ENCODE measurements at places on chromosomes 7 and 10. TPM values are rescaled to one million over a fixed set of nuclear protein-coding genes. Genes with fewer than 3 reads are reported as not detected.
A peak's percentile ranks its signal among the peaks of the same experiment; 100 is the strongest.

- no peak overlapping the region for H3K27ac ChIP-seq
- H3K4me3 ChIP-seq = no peak overlapping the region
- H3K27me3 ChIP-seq = no peaks in the 10 kb centered on the region
- H3K4me1 ChIP-seq = peaks cover 4% of the 10 kb centered on the region
These were observed 82.5 kb upstream of the CREB5 start for GRCh38 chr7:28329661-28330363.

DNA sequence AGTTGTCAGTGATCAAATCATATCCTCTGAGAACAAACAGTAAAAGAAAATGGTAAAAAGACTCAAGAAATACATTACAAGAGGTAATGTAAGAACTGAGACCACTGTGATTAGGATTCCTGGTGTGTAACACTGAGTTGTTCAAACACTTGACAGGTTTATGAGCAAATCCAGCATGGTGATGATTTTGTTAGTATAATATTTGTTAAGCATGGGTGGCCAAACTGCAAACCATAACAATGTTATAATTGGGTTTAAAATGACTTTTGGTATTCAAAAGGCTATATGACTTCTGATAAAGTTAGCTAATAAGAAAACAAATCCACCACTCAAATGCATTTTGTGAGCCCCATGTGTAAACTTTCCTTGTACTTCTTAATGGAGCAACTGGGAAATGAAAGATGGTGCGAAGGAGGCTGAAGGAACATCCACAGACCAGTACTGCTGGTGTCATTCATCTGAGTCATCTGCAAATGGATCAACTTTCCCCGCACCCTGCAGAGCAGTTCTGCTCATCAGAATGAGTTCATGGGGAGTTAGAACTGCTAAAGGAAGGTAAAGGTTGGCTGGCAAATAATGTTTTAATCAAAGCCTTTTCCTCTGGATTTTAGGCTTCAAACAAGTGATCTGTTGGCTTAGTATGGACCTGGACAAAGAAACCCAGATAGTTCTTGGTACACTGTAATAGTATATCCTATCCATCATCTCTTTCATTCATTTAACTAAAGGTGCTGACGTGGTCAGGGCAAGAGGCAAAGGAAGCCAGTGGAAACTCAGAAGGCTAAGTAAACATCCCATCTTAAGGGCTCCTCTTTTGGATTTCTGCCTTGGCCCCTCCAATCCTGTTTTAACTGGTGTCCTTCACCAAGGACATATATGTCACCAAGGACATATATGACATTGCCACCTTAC, 45.0 kb downstream of the AFAP1L2 start:
- no peaks in the 10 kb centered on the region for H3K36me3 ChIP-seq
- DNase-seq = no peak
- H3K27me3 ChIP-seq = no peaks in the 10 kb centered on the region
- no peak overlapping the region for H3K4me3 ChIP-seq
- H3K27ac ChIP-seq = no peak overlapping the region

GRCh38 chr7:150977382-150978125, 567 bp downstream of the KCNH2 start:
- H3K4me3 ChIP-seq = peak overlapping the region; percentile 69
- peaks cover 75% of the 10 kb centered on the region for H3K4me1 ChIP-seq
- H3K36me3 ChIP-seq = no peaks in the 10 kb centered on the region
- H3K27ac ChIP-seq = peak overlapping the region; percentile 97

DNA sequence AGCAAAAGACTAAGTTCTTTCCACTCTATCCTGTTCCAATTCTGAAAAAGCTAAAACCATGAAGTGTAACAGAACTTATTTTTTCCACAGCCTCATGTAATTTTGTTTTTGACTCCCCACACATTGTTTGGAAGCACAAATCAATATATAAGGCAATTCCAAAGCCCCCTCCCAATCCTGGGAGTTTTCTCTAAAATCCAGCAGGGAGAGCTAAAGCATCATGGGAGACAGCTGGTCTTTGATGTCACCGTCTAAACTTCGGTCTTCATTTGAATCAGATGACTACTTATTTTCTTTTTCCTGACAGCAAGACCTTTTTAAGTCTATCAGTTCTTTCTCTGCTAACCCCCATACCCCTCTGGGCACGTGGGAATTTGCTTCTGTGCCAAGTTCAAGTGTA, 33.3 kb upstream of the PON1 start:
- no peak for DNase-seq
- H3K27me3 ChIP-seq = no peaks in the 10 kb centered on the region
- no peak overlapping the region for H3K4me3 ChIP-seq
- no peaks in the 10 kb centered on the region for H3K36me3 ChIP-seq
- no peak overlapping the region for H3K27ac ChIP-seq
- no peaks in the 10 kb centered on the region for H3K4me1 ChIP-seq

The SORBS1 gene
- total RNA-seq = 921 TPM

The MORN4 gene
- total RNA-seq = 23.4 TPM

DNA sequence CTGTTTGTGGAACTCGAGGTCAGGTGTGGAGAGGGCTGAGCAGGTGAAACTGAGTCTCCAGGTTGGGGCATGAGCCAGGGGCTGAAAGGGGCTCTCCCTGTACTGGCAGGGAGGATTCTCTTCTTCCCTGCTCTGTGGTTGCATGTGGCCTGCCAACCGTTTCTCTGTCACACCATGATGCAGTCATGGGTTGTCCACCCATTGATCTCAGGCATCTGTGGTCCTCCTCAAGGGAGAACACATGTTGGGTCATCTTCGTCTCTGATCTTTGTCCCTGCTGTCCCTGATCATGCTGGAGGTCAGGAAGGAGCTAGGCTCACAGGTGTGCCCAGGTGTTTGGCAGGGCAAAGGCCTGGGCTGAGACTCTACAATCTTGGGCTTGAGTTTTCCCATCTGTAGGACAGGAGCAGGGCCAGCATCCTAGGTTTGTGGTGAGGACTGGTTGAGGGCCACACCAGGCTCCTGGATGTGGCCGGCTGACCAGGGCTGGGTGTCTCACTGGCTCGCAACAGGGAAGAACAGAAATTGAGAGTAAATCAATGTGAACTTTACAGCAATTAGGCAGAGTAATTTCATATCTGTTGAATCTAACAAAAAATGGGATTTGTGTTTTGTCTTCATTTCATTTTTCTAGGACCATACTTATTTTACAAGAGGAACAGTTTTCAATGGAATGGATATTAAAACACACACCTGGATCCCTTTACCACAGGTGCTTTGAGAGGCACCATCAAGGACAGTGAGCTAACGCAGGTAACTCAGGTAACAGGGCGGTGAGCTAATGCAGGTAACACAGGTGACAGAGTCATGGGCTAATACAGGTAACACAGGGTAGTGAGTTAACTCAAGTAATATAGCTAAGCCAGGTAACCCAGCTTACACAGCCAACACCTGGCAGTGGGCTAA, 58.5 kb upstream of the IGFBP3 start:
- H3K4me1 ChIP-seq = no peaks in the 10 kb centered on the region
- H3K36me3 ChIP-seq = no peaks in the 10 kb centered on the region
- no peak overlapping the region for H3K4me3 ChIP-seq
- no peak for DNase-seq
- no peak overlapping the region for H3K27ac ChIP-seq
- no peaks in the 10 kb centered on the region for H3K27me3 ChIP-seq

GRCh38 chr10:23294638-23295247, 49.9 kb downstream of the C10orf67 start:
- no peak for DNase-seq
- no peaks in the 10 kb centered on the region for H3K27me3 ChIP-seq
- H3K27ac ChIP-seq = no peak overlapping the region
- no peak overlapping the region for H3K4me3 ChIP-seq
- H3K4me1 ChIP-seq = no peaks in the 10 kb centered on the region

The CNPY1 gene
- not detected for total RNA-seq

- peaks cover 13% of the 10 kb centered on the region for H3K4me1 ChIP-seq
- no peak for DNase-seq
- H3K4me3 ChIP-seq = peak overlapping the region; percentile 39
- H3K27ac ChIP-seq = peak overlapping the region; percentile 67
These were observed 18.5 kb upstream of the ACBD5 start for GRCh38 chr10:27258838-27259812.

The MCM10 gene
- not detected for total RNA-seq

DNA sequence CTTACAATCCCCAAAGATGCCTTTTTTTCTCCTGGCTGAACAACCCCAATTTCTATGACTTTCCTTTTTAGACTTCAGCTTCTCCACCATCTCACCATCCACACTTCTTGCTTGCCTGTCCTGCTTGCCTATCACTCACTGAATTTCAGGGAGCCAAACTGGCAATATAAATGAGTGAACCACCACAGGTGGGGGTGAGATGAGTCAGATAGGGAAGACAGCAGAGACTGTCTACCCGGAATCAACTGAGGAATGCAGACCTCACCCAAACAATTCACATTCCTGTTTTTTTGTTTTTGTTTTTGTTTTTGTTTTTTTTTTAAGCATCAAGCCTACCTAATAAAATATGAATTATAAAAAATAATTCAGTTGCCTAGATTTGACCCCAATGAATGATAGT, 273.8 kb downstream of the NRG3 start:
- DNase-seq = no peak
- no peaks in the 10 kb centered on the region for H3K27me3 ChIP-seq
- H3K36me3 ChIP-seq = no peaks in the 10 kb centered on the region

- no peak overlapping the region for H3K4me3 ChIP-seq
- H3K27ac ChIP-seq = no peak overlapping the region
- no peaks in the 10 kb centered on the region for H3K4me1 ChIP-seq
These were observed 22.7 kb downstream of the FAM237B start for GRCh38 chr7:90298145-90299038.

The NAT16 gene
- not detected for total RNA-seq

The OSBPL3 gene
- 1.8 TPM for total RNA-seq

The ZNF746 gene
- total RNA-seq = 16.4 TPM

DNA sequence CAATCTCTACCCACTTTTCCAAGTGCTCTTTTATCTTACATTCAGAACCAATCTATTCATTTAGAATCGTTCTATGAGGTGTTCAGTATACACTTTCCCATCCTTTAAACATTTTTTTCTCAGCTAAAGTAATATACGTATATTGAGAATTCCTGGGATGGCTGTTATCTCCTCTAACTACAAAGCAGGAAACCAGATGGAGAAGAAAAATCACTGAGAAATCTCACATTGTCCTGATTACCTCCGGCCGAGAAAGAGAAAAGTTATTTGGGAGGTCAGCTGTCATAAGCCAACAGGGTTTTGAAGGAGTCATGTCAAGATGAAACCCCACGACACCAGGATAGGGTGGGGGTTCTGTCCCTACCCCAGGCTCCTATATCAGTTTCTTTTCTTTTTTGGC, 99.2 kb upstream of the KDM7A start:
- H3K4me1 ChIP-seq = no peaks in the 10 kb centered on the region
- H3K27ac ChIP-seq = no peak overlapping the region
- H3K4me3 ChIP-seq = no peak overlapping the region
- H3K27me3 ChIP-seq = no peaks in the 10 kb centered on the region

GRCh38 chr10:10798102-10798863, 219.4 kb upstream of the CELF2 start:
- H3K36me3 ChIP-seq = no peaks in the 10 kb centered on the region
- peak overlapping the region; percentile 43 for H3K4me3 ChIP-seq

- no peaks in the 10 kb centered on the region for H3K36me3 ChIP-seq
- peaks cover 14% of the 10 kb centered on the region for H3K27me3 ChIP-seq
These were observed 1.1 kb upstream of the CNTNAP2 start for GRCh38 chr7:146115548-146115850.

- no peak overlapping the region for H3K4me3 ChIP-seq
- peaks cover 59% of the 10 kb centered on the region for H3K4me1 ChIP-seq
- DNase-seq = no peak
- H3K36me3 ChIP-seq = no peaks in the 10 kb centered on the region
These were observed 301.7 kb downstream of the RPS24 start for GRCh38 chr10:78335371-78335690.

DNA sequence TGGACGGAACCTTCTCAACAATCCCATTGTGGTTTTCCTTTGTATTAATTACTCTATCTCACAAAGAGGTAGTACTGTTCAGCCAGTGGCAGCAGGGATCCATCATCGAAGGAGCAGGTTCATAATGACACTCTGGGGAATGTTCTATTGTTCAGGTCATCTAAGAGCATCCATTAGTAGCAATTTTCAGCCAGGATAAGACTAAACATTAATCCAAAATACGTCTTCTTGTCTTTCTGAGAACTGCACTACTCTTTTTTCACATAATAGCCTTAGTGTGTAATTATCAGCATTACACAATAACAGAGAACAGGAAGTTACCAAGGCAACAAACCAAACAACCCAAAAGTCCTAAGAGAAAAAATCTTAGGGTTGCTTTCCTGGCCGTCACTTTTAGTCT, 259.5 kb upstream of the VWC2 start:
- no peak overlapping the region for H3K4me3 ChIP-seq
- H3K27ac ChIP-seq = no peak overlapping the region
- H3K4me1 ChIP-seq = no peaks in the 10 kb centered on the region
- no peak for DNase-seq

The FXYD4 gene
- total RNA-seq = not detected

DNA sequence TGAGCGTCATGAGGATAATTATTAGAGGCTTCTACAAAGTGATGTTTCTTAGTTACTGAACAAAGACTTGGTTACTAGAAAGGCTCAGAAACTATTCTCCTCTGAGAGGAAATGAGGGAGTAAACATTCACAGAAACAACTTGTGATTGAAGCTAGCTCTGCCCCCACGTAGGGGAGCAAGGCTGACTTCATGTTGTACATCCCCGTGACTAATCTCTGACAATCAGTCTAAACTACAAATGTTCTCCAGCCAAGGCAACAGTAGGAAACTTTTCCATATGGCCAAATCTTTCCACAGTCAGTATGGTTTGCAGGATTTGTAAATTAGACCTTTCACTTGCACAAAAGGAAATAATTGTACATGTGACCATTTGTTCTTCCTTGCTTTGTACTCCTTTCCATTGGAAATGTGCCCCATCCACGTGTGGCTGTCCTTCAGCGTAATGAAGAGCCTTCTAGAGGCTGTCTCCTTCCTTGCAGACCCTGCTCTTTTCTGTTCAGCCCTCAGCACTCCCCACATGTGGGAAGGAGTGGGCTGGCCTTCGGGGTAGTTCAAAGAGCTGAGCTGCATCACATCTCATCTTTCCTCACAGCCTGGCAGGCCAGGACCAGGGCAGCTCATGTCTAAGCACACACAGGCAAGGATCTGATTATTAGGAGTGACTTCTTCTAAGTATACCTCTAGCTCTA, 93.5 kb downstream of the PCGF5 start:
- H3K36me3 ChIP-seq = no peaks in the 10 kb centered on the region
- no peak overlapping the region for H3K4me3 ChIP-seq
- H3K27ac ChIP-seq = no peak overlapping the region
- no peaks in the 10 kb centered on the region for H3K4me1 ChIP-seq

- no peaks in the 10 kb centered on the region for H3K27me3 ChIP-seq
- no peaks in the 10 kb centered on the region for H3K4me1 ChIP-seq
- no peaks in the 10 kb centered on the region for H3K36me3 ChIP-seq
These were observed 12.0 kb upstream of the AOAH start for GRCh38 chr7:36736090-36736898.

The OR6B1 gene
- total RNA-seq = not detected

GRCh38 chr10:113517165-113517900, 35.5 kb upstream of the HABP2 start:
- H3K27me3 ChIP-seq = no peaks in the 10 kb centered on the region
- no peak overlapping the region for H3K4me3 ChIP-seq
- H3K36me3 ChIP-seq = no peaks in the 10 kb centered on the region
- no peaks in the 10 kb centered on the region for H3K4me1 ChIP-seq

The MPP7 gene
- total RNA-seq = 50.3 TPM

The EDRF1 gene
- total RNA-seq = 16.1 TPM

- H3K4me3 ChIP-seq = no peak overlapping the region
- peaks cover 12% of the 10 kb centered on the region for H3K36me3 ChIP-seq
- no peaks in the 10 kb centered on the region for H3K27me3 ChIP-seq
These were observed 63.7 kb downstream of the ARHGAP12 start for GRCh38 chr10:31864834-31865518.

The LIPJ gene
- not detected for total RNA-seq

The MSMB gene
- total RNA-seq = not detected

Data from sigmoid colon (tissue), 7 donors.